NCI-H748 treated with DMSO at 0.1 percent for 48 hours (cell line): ENCODE measurements at places on chromosomes 12 and 14.

GRCh38 chr12:118292836-118293235, 79.9 kb downstream of the TAOK3 start:
- DNase-seq: no peak

DNA sequence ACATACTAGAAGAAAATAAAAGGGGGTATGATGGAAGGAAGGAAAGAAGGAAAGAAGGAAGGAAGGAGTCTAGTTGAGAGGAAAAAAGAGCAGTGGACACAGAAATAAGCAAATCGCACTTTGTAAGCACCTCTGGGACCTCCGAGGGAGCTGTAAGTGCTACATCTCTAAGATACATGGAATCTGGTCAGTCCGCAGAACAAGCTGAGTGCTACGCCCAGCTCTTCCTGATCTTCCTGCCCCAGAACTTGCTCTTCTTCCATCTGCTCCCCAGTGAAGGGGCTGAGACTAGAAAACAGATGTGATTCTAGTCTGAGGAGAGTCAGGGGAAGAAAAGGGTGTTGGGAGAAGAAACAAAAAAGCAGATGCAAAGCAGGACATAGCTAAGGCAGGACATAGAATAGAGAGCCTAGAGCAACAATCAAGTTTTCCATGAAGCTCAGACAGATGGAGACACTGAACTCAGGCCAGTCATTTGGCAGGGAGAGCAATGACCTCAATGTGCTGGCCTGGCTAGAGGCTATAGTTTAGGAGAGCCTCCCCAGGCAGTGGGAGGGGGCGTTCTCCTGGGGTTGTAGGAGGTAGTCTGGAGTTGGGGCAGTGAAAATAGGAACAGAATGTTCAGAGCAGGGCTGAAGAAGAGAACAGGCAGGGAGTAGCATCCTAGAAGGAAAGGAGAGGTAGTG, 1.7 kb upstream of the MFAP5 start:
- no peak for DNase-seq

GRCh38 chr12:9646794-9647781, 22.4 kb upstream of the CLEC2D start:
- DNase-seq: no peak

DNA sequence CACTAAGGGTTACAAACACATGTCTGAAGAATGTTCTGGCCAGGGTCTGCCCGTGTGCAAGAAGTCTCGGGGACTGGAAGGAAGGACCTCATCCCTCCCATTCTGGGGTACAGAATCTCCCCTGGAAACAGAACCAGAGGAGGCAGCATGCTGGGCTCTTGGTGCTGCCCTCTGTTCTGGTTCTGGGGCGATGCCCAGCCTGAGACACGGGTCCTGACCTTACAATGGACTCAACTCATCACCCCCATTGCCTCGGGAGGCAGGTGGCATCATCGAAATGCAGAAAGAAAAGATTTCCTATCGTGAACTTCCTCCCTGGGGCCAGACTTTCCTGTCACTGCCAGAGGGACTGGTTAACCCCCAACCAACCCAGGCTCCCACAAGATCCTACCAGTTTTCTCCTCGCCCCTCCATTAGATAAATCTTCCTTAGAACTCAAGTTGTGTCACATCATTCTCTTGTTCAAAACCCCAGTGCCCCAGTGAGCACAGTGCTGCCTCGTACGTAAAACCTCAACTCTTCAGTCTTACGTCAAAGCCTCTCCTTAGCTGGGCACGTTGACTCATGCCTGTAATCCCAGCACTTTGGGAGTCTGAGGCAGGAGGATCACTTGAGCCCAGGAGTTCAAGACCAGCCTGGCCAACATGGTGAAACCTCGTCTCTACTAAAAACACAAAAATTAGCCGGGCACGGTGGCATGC, 52.1 kb downstream of the PSMA6 start:
- DNase-seq: no peak

DNA sequence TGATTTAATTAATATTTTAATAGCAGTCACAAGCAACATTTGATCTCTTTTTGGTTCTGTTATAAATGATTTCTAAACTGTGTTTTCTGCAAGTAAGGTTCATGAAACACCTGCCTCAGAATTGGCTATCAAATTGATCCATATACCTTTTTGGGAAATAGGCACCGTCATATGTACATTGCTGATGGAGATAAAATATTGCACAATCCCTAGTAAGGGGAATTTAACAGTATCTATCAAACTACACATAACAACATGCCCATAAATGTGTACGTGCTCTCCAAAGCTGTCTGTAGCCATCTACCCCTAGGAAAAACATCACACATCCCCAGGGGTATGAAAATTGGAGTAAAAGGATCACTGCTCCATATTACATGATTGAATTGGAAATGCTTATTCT, 167.3 kb upstream of the CPNE8 start:
- DNase-seq: no peak

GRCh38 chr14:85172290-85172689, 357.7 kb upstream of the FLRT2 start:
- DNase-seq: no peak

GRCh38 chr14:95756751-95757150, 42.8 kb upstream of the TCL1A start:
- no peak for DNase-seq

GRCh38 chr14:55789406-55789805, 209.4 kb downstream of the KTN1 start:
- no peak for DNase-seq

- DNase-seq: no peak
Measured at GRCh38 chr14:34023824-34024767, 73.2 kb upstream of the EGLN3 start.

DNA sequence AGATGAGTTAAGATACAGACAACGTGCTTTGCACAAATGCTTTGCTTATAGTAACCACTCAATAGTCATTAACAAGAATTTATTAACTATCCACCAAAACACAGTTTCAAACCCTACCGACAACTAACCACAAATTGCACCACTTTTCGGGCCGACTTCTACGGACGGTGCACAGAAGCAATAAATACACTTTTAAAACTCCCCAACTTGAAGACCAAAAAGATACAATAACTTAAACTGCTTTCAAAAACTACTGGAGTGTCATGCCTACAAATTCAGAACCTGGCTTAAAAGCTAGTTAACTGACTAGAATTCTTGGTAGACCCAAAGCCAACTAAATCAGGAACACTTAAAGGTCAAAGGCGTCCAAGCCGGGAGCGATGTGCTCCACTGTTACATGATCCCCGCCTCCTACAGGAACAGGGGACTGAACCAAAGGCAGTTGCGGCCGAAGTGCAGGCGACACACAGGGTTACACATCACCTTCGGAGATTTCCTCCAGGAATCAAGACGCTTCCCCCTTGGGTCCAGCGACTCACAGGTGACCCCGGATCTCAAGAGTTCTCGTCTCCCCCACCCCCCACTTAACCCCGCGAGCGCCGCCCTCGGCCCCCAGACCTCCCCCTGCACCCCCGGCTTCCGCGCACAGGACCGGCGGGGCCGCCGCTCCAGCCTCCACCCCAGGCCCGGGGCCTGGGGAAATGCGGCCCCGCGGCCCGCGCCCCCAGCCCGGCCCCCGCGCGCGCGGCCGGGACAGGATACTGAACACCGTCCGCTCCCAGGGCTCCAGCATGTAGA, 507 bp downstream of the SPTSSA start:
- peak; percentile 24 for DNase-seq

DNA sequence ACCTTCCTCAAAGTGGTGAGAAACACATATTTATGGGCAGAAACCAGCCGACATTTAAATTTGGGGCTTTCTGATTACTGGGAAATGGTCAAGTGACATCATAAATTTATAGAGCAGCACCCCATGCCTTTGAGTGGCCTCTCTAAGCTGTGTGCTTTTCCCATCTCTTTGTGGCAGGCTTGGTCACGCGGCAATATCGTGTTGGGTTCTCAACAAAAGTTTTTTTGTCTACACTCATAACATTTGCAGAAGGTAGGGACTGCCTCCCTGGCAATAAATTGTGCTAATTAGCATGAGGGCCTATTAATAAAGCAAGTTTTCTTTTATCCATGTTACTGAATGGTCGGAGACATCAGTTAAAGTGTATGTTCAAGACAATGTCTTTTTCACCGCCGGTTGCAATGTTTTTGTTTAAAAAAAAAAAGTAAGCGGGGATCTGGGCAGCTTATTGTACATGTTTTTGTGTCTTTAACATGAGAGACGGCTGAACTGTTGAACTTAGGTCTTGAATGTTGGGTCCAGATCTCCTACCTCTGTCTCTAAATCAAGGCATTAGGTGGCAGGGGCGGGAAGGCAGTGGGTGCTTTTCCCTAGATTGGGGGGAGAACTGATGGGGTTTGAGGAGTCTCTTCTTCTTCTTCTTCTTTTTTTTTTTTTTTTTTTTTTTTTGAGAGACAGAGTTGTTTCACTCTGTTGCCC, 193.3 kb downstream of the PHETA1 start:
- DNase-seq: no peak

DNA sequence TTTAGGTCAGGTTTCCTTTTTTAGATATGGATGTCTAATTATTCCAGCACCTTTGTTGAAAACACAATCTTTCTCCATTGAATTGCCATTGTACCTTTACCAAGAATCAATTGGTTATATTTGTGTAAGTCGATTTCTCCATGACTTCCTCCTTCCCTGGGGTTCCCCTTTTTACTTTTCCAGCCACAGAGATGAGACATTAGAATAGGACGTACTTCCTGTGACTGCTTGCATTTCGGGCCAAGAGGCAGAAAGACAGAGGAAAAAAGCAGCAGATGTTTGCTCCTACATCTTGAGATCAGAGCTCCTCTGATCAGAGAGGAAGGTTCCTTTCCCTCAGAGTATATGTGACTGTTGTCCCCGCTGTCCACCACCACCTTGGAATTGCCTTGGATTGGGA, 453.7 kb upstream of the RGS6 start:
- no peak for DNase-seq

DNA sequence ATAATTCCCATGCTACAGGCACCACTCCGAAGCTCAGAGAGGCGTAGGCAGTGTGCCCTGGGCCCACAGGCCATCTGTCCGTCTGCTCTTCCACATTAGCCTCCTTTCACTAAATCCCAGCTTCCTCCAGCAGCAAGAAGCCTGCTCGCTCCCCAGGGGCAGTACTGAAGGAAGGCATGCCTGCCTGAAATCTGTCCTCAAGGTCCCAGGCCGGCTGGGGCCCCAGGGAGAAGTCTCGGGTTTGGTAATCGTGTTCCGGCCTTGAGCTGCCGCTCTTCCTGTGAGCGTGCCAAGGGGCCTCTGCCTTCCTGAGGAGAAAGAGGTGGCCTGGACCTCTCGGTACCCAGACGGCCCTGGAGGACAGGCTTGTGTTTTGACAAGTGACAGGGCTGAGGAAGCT, 15.2 kb upstream of the DLK1 start:
- DNase-seq: no peak

- no peak for DNase-seq
Measured at GRCh38 chr14:76829013-76829365, 2.8 kb downstream of the LRRC74A start.

DNA sequence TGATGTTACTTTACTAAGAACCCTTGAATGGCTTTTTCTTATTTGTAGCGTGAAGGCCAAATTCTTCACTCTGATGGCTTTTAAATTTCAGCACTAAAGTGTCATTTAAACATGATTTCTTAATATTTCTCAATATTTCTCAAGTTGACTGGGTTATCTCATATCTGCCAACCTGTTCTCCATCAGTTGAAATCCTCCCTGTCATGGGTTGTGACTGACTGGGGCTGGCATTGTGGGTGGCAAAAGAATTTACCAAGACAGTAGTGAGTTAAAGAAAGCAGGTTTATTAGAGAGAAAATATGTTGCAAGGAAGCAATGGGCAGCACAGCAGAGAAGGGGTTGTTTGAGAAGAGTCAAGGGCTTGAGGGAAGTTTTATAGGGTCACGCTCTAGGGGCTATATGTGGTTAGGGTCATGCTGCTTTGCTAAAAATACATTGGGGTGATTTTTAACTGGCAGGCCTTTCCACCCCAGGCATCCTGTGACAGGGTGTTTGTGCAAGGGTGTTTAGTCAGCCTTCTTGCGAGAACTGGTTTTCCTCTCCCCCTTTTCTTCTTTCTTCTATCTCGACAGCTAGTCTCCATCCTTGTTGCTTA, 232.8 kb upstream of the SEL1L start:
- DNase-seq: no peak

- DNase-seq: no peak
Measured at GRCh38 chr14:93943052-93943451, 15.9 kb downstream of the FAM181A start.

GRCh38 chr12:124053851-124054250, 80.8 kb downstream of the ZNF664 start:
- peak; percentile 50 for DNase-seq

GRCh38 chr12:2282318-2282717, 229.5 kb downstream of the CACNA1C start:
- DNase-seq: no peak
